ENCODE measurements at places on chromosomes 12 and 14.
A peak's percentile ranks its signal among the peaks of the same experiment; 100 is the strongest.

DNA sequence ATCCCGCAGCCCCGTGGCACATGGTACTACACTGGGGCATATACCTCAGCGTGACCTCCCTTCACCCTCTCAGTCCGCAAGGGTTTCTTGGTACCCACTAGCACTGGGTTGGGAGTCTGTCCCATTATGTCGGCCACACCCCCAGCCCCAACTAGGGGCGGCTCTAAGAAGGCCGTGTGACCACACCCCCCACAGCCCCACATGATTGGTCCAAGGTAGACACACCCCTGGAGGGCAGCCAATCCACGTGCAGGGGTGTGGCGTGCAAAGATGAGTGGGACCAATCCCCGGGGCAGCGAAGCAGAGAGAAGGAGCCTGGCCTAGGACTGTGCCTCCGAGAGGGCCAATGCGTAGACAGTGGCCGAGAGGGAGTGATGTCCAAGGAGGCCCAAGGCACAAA is 34.6 kb upstream of the BEGAIN start:
- DNase-seq: no peak

DNA sequence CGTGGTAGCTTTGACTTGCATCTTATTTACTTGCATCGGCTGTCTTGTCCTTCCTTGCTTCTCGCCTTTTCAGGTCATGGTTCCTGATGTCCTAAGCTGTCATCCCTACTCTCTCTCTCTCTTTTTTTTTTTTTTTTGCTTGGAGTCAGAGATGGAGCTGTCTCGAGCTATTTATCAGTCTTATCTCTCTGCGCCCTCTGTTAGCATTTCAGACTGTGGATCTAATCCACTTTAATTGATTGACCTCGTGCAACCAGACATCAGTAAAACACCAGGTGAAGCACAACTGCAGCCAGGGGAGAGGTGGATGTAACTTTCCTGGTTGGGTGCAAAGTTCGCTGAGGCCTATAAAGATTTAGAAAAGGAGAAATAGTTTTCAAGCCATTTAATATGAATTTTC is 554.8 kb downstream of the DIO2 start:
- no peak for DNase-seq

- no peak for DNase-seq
Observed at GRCh38 chr14:74984236-74985027, 18.3 kb upstream of the EIF2B2 start.

- no peak for DNase-seq
Observed at GRCh38 chr12:52585066-52585465, 11.4 kb upstream of the KRT74 start.

DNA sequence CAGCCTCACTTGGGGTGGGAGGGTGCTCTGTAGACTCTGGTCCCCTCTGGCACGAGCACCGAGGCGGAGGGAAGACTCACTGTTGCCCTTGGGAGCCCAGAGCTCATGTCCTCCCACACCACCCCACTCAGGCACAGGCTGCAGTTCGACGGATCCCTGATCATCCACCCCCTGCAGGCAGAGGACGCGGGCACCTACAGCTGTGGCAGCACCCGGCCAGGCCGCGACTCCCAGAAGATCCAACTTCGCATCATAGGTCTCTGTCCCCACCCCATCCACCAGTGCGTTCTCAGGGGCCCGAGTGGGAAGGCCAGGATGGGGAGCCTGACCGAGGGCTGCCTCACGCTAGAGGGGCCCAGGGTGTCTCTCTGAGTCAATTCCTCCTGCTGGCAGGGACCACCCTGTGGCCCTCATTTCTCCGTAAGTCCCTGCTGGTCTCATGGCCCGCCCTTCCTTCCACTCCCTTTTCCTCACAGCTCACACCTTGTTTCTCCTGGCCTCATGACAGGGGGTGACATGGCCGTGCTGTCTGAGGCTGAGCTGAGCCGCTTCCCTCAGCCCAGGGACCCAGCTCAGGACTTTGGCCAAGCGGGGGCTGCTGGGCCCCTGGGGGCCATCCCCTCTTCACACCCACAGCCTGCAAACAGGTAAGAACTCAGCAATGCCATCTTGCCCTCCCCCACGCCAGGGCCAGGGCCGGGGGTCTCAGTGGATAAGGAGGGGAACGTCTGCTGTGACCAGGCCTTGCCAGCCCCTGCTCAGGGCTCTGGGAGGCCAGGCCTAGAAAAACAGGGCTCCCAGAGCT is 27.0 kb downstream of the PAPLN start:
- no peak for DNase-seq

GRCh38 chr14:91277546-91278382 is 33.3 kb upstream of the GPR68 start:
- no peak for DNase-seq

DNA sequence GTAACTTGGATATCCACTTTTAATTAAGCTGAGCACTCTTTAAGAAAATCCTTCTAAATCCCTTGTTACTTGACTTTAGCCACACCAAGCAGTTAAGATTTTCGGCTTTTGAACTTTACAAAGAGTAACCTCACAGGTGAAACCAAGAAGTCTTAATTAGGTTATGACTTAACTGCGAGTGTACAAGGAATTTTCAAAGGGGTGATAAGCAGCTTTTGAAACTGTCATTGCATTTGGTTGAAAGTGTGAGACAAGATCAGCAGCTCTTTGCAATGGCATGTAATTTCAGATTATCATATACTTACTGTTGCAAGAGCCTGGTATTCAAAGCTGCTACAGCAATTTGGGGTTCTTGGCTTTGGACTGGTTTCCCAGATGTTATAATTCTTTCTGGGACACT is 137.5 kb downstream of the TMEM117 start:
- DNase-seq: no peak

DNA sequence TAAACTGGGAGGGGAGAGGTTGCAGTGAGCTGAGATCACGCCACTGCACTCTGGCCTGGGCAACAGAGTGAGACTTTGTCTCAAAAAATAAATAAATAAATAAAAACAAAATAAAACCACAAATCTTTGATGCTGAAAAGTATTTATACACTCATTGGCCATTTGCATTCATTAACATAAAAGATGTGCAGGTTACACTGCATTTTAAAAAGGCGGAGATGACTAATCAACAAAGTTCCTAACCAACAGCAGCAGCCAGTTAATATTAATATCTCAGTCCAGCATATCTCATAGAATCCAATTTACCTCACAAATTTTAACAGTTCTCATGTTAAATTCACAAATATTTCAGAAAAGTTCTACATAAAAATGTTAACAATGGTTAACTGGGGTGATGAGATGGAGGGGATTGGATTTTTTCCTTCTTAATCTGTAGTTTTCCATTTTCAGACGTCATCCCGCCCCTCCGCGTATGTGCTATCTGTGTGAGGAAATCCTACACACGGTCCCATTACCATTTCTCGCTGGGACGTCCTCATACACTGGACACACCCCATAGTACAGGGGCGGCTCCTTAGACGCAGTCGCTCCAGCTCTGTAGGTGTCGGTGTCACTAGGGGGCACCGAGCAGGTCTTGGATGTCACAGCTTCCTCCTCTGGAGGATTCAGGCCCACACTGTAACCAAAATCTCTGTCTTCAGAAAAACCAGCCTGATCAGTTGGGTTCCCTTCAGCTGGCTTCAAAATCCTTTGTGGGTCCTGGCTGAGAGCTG is 7.3 kb downstream of the ANKLE2 start:
- no peak for DNase-seq

DNA sequence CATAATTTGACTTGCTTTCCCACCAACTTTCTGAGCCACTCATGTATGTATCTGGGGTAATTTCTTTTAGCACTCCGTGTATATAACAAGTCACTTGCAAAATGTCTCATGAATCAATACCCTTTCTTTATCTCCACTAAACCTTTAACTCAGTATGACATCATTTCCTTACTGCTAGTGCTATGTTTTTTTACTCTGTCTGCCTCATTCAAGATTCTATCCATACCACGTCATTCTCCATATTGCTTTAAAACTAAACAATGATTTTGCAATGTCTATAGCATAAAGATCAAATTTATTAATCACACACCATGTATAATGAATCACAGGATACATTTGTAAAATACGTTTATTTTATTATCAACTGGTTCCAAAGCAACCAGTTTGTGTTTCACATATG is 178.2 kb downstream of the PIK3C2G start:
- peak; percentile 48 for DNase-seq

DNA sequence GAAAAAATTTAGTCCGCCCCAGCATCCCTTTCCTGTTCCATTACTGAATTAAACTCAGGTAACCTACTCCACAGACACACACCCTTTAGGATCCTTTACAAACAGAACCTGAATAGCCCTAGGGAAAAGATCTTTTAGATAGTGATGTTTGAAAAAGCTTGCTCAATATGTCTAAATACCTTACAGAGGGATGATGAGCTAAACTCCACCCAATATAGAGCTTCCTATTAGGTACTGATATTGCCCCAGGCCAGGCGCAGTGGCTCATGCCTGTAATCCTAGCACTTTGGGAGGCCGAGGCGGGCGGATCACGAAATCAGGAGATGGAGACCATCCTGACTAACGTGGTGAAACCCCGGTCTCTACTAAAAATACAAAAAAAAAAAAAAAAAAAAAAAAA is 50.1 kb downstream of the FERMT2 start:
- DNase-seq: no peak

- no peak for DNase-seq
Observed at GRCh38 chr12:92257261-92257660, 111.6 kb upstream of the BTG1 start.

GRCh38 chr12:8844665-8845064 is 22.2 kb downstream of the A2ML1 start:
- DNase-seq: no peak

DNA sequence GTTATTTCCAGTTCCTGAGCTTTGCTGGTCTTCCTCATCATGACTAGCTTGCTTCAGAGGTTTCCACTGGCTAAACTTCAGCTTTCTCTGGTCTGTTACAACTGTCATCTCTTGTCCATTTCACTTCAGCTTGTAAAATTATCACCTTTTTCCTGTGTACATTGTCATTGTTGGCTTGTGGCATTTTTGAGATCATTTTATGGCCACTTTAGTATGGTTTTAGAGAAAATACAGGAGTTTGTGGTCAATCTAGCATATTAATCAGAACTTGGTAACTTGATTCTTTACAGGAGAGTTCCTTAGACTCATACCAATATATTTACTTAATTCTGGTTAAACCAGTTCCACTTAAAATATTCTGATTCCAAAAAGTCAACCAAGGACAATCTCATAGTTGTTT is 235.9 kb upstream of the KITLG start:
- peak; percentile 23 for DNase-seq

- DNase-seq: no peak
Observed at GRCh38 chr12:74171478-74171909, 366.1 kb upstream of the ATXN7L3B start.

Data from fibroblast of skin of right biceps (primary cell).